ENCODE measurements at places on chromosomes 2 and 18.
A peak's percentile ranks its signal among the peaks of the same experiment; 100 is the strongest.

- no peaks in the 10 kb centered on the region for H3K36me3 ChIP-seq
- no peaks in the 10 kb centered on the region for H3K27me3 ChIP-seq
- H3K4me1 ChIP-seq = no peaks in the 10 kb centered on the region
Measured at GRCh38 chr2:120641366-120641771, 94.3 kb upstream of the GLI2 start.

DNA sequence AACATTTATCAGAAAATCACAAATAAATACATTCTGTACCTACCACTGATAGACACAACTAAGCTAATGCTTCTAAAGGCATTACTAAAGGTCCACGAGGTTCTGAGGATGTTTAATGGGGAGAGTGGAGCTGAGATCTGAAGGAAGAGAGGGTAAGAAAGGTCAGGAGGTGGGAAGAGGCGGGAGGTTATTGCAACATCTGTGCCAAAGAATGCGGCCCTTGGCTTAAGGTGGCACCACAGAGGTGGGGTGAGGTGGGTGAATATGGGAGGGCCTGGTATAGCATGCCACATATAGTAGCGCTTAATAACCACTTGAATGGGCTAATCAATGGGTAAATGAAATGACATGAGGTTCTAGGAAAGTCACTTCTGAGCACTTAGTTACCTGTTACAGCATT is 217.8 kb upstream of the ATP5MC3 start:
- H3K36me3 ChIP-seq = no peaks in the 10 kb centered on the region
- H3K4me3 ChIP-seq = no peak overlapping the region
- no peaks in the 10 kb centered on the region for H3K27me3 ChIP-seq
- H3K4me1 ChIP-seq = no peaks in the 10 kb centered on the region

GRCh38 chr2:99512181-99512591 is 22.4 kb upstream of the REV1 start:
- no peak overlapping the region for H3K27ac ChIP-seq
- no peaks in the 10 kb centered on the region for H3K27me3 ChIP-seq
- no peaks in the 10 kb centered on the region for H3K4me1 ChIP-seq

- H3K27ac ChIP-seq = no peak overlapping the region
- H3K4me1 ChIP-seq = no peaks in the 10 kb centered on the region
- no peak for DNase-seq
- H3K36me3 ChIP-seq = no peaks in the 10 kb centered on the region
- no peak overlapping the region for H3K4me3 ChIP-seq
Measured at GRCh38 chr18:76328140-76328539, 166.9 kb downstream of the ZNF516 start.

DNA sequence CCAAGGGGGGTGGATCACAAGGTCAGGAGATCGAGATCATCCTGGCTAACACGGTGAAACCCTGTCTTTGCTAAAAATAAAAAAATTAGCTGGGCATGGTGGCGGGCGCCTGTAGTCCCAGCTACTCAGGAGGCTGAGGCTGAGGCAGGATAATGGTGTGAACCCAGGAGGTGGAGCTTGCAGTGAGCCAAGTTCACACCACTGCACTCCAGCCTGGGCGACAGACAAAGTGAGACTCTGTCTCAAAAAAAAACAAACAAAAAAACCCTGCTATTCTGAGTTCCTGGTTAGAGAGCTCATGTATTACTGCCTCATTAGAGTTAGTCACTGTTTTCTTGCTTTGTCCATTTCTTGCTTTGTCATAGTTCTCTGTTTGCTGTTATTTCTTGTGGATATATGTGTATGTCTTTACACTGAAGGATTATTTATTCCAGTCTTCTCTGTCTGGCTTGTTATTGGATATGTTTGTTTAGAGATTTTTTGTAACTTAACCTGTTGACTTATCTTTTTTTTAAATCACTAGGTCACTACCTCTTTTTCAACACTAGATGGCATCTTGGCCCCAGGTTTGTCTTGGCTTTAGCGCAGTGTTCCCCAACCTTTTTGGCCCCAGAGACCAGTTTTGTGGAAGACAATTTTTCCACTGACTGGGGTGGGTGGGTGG is 17.0 kb downstream of the TTLL4 start:
- no peak overlapping the region for H3K4me3 ChIP-seq
- no peak for DNase-seq
- H3K36me3 ChIP-seq = no peaks in the 10 kb centered on the region
- H3K27me3 ChIP-seq = no peaks in the 10 kb centered on the region
- H3K4me1 ChIP-seq = peaks cover 3% of the 10 kb centered on the region

DNA sequence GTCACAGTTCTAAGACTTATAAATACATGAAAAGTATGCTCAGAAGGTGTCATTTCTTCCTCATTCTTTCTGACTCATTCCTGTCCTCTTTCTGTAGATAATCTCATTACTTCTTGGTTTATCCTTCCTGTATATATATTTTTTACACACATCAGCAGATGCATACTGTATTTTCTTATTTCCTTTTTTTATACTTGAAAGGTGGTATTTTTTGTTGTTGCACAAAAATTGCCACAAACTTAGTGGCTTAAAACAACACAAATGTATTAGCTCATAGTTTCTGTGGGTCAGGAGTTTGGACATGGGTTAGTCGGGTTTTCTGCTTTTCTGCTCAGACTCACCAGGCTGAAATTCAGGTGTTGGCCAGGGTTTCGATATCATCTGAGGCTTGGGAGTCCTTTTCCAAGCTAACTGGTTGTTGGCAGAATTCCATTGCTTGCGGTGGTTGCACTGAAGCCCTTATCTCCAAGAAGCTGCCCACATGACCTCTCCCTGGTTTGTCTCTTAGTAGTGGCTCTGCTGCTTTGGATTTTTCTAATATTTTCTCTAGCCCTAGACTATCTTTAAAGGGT is 162.6 kb downstream of the FMNL2 start:
- no peak overlapping the region for H3K27ac ChIP-seq
- DNase-seq = no peak
- H3K4me1 ChIP-seq = peaks cover 16% of the 10 kb centered on the region
- no peak overlapping the region for H3K4me3 ChIP-seq

DNA sequence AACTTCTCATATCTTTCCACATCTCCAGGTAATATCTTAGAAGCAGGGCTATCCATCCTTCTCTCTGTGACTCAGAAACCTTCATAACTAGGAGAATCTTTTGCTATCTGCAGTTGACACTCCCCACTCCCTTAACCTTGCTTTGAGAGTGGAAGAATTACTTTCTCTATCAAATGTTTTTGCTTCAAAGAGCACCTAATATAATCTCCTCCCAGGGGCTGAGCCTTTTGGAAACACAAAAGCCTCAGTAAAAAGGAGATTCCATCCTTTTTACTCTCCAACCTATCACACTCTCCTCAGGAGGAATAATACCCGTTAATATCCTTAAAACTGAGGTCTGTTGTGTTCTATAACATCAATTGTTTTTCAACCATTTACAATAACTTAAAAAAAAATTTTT is 94.9 kb upstream of the DNAJC10 start:
- H3K36me3 ChIP-seq = no peaks in the 10 kb centered on the region
- DNase-seq = no peak
- H3K4me1 ChIP-seq = no peaks in the 10 kb centered on the region

DNA sequence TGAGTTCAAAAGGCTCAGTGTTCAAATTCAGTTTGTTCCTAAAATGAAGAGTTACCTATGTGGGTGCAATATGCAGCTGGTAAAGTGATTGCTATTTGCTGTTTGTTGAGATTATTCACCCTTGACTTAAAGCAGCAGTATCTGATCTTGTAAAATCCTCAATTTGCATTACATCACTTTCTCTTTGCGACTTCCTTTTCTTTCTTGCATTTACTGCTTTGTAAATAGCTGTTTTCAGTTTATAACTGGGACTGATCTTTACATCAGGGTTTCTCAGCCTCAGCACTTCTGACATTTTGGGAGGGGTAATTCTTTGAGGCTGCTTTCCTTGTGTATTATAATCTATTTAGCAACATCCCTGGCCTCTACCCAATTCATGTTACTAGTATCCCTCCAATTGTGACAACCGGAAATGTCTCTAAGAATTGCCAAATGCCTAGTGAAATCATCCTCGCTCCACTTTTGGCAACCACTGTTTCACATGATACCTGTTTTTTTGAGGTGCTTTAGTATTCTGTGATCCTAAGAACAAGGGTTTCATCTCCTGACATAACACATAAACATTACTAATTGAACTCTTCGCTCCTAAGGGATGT is 12.1 kb upstream of the ERCC3 start:
- no peaks in the 10 kb centered on the region for H3K4me1 ChIP-seq
- no peak for DNase-seq

DNA sequence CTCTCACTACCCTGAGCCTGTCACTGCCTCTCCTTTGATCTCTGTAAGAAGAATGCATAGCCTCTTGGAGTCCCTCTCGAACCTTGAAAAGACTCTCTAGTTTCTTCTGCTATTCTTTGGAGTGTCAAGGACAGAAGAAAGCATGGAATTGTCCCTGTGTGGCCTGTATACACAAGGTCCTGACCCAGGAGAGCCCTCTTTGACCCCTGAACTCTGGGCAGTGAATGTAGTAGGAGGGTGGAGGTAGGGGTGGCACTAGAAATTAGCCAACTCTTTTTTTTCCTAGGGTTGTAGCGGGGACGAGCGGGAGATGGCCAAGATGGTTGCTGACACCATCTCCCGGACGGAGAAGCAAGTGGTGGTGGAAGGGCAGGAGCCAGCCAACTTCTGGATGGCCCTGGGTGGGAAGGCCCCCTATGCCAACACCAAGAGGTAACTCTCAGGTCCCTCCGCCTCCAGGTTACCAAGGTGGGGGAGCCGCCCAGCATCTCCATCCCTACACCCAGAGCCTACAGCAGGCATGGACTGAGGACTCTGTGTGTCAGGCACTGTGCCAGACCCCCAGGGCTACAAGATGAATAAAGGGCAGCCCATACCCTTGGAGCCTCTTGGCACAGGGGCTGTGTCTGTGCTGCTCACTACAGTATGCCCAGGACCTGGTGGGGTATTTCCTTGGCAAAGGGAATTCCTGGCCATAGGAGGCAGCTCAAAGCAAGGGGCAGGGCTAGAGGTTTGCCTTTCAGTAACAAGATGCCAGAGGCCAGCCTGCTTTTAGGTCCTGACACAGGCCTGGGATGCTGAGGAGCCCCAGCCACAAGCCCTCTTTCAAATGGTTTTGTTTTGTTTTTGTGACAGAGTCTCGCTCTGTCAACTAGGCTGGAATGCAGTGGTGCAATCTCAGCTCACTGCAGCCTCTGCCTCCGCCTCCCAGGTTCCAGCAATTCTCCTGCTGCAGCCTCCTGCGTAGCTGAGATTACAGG is 16.4 kb downstream of the VIL1 start:
- H3K27ac ChIP-seq = no peak overlapping the region
- no peaks in the 10 kb centered on the region for H3K4me1 ChIP-seq
- no peaks in the 10 kb centered on the region for H3K27me3 ChIP-seq
- no peak for DNase-seq
- no peak overlapping the region for H3K4me3 ChIP-seq
- H3K36me3 ChIP-seq = no peaks in the 10 kb centered on the region

- no peaks in the 10 kb centered on the region for H3K36me3 ChIP-seq
- no peak overlapping the region for H3K4me3 ChIP-seq
- H3K27me3 ChIP-seq = no peaks in the 10 kb centered on the region
- H3K4me1 ChIP-seq = peaks cover 15% of the 10 kb centered on the region
- no peak overlapping the region for H3K27ac ChIP-seq
Measured at GRCh38 chr2:217414429-217414828, 554.6 kb upstream of the TNP1 start.

- H3K36me3 ChIP-seq = no peaks in the 10 kb centered on the region
- H3K4me3 ChIP-seq = no peak overlapping the region
- no peaks in the 10 kb centered on the region for H3K4me1 ChIP-seq
Measured at GRCh38 chr2:180077295-180077906, 70.3 kb upstream of the CWC22 start.

GRCh38 chr18:78362198-78362597 is 617.4 kb upstream of the SALL3 start:
- no peaks in the 10 kb centered on the region for H3K27me3 ChIP-seq
- no peak overlapping the region for H3K27ac ChIP-seq
- H3K36me3 ChIP-seq = no peaks in the 10 kb centered on the region
- H3K4me1 ChIP-seq = no peaks in the 10 kb centered on the region

DNA sequence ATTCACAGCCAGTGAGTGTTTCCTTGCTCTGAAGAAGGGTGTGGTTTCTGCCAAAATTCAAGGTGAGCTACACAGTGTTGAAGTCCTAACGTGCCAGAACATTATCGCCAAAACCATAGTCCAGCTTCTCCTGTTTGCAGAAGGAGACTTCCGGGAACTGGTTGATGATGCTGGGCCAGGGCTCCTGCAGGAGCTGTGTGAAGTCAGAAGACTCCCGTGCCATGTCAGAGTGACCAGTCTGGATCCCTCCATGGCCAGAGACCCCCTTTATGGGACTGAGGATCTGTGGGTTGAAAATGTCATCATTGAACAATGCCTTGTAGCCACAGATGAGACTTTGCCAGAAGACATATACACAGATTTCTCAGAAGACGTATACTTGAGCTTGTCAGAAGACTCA is 96.0 kb upstream of the RAB12 start:
- H3K36me3 ChIP-seq = no peaks in the 10 kb centered on the region
- no peaks in the 10 kb centered on the region for H3K4me1 ChIP-seq
- no peak for DNase-seq
- no peaks in the 10 kb centered on the region for H3K27me3 ChIP-seq

DNA sequence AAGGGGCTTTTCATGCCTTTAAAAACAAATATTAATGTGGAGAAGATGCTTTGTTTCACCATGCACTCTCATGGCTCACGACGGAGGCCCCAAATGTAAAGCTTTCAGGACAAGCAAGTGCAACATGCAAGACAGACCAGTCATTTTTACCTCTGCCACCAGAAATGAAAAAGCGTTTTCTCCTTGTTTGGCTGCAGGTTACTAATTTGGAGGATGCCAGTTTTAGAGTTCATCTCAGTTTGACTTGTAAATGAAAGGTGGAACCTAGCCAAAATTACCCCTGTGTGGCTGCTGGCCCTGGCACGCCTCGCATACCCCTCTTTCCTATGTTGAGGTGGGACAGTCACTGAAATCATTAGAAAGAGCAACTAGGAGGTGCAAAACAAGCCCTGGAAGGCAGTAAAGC is 138.6 kb downstream of the BCL2 start:
- H3K27me3 ChIP-seq = no peaks in the 10 kb centered on the region
- no peak for DNase-seq
- no peak overlapping the region for H3K27ac ChIP-seq
- no peak overlapping the region for H3K4me3 ChIP-seq
- peaks cover 2% of the 10 kb centered on the region for H3K4me1 ChIP-seq

DNA sequence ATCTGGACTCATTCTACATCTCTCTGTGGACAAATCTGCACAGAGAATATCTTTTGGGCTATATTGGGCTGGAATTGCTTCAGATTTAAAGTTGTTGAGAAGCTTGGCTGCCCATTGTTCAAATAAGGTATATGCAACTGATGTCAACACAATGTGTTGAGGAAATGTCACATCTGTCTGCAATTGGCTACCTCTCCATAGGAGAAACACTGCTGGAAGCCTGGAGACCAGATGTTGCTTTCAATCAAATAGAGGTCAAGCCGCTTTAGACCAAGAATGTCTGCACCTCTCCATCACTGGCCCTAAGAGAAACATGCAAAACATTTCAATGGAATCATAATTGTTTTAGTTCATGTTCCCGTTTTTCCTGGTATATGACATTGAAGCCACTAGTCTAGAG is 720.2 kb downstream of the SLC4A3 start:
- H3K4me1 ChIP-seq = no peaks in the 10 kb centered on the region
- H3K27ac ChIP-seq = no peak overlapping the region
- H3K27me3 ChIP-seq = no peaks in the 10 kb centered on the region
- H3K36me3 ChIP-seq = no peaks in the 10 kb centered on the region
- no peak for DNase-seq
- H3K4me3 ChIP-seq = no peak overlapping the region

- no peaks in the 10 kb centered on the region for H3K4me1 ChIP-seq
- no peak overlapping the region for H3K27ac ChIP-seq
- DNase-seq = no peak
Measured at GRCh38 chr2:209808521-209808920, 36.9 kb downstream of the UNC80 start.

- peak; percentile 6 for DNase-seq
- H3K27me3 ChIP-seq = no peaks in the 10 kb centered on the region
- H3K4me1 ChIP-seq = peaks cover 13% of the 10 kb centered on the region
- H3K27ac ChIP-seq = peak overlapping the region; percentile 86
- peak overlapping the region; percentile 40 for H3K4me3 ChIP-seq
Measured at GRCh38 chr2:11830708-11831301, 84.4 kb downstream of the LPIN1 start.
